Muscle of back (tissue), 13 donors: ENCODE measurements at places on chromosomes 11 and 22.

GRCh38 chr22:46165977-46166376, 15.7 kb downstream of the PPARA start:
- DNase-seq = no peak

DNA sequence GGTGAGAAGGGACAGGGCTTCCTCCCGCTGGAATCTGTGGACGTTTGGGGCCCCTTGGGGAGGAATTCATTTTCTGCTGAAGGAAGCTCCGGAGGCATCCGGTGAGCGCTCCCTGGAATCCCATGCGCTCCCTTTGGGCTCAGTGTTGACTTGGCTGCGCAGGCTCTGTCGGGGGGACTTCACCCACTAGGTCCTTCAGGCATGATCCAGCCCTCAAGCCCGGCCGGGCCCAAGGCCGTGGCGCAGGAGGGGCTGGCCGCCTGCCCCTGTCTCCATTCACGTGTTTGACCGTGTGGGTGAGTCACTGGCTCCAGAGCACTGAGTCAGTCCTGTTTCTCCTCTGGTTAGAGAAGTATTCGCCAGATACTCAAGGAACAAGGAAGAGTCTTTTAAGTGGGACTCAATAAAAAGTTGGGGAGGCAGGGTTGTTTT, 1.4 kb downstream of the CTTN start:
- DNase-seq = peak; percentile 73

DNA sequence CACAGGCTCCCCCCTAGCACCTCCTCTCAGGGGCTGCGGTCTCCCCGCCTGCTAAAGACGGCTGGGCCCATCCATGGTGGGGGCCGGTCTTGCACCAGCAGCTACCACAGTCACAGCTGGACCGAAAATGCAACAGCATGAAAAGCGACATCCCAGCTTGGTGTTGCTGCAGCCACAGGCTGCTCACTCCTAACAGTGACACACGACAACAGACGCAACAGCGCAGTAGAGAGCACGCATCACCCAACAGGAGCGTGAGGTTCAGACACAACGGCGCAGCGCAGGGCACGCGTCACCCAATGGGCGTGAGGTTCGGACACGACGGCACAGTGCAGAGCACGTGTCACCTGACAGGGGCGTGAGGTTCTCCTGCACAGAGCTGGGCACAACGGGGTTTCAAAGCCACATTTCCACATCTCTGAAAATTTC, 24.1 kb downstream of the TOLLIP start:
- DNase-seq = no peak

DNA sequence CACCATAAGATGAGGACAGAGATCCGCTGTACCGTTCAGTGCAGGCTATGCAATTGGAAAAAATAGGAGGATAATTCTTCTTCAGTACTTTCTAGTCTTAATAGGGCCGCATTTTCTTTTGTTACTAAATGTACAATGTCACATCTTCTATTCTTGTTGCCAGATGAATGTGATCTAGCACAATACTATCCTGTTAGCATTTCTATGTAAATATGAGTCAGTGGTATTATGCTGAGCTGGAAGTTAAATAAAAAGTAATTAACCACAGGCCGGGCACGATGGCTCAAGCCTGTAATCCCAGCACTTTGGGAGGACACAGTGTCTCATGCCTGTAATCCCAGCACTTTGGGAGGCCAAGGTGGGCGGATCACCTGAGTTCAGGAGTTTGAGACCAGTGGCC, 24.4 kb upstream of the BIRC3 start:
- DNase-seq = no peak

DNA sequence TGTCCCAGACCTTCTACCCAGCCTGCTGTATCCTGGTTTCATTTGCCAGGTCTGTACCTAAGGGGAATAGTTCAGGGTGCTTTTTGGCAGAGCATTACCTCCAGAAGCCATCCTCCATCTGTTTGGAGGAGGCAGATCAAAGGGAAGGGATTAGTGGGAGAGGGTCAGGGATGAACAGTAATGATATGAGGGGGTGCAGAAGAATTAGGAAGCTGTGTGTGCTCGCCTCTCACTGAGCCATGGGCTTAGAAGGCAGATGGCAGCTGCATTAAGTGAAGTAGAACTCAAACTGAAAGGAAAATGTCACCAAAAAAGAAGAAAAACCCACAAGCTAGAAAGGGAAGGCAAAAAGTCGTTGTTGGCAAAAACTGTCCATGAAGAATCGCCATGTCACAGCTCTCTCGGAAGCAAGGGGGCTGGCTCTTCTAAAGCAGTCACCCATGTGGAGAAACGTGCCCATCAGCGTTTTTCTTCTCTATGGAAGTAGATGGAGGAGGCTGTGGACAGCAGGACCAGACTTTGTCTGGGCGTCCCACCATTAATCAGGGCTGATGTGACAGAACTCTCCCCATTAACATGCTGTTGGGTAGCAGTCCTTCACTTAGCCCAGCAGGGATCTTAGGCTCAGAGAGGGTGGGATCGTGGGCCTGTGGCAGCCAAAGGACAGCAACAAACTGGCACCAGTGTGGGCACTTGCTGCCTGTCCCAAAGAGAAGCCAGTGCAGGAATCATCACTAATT, 46.8 kb downstream of the CEP164 start:
- DNase-seq = no peak

GRCh38 chr22:28992565-28993356, 68.9 kb downstream of the C22orf31 start:
- no peak for DNase-seq

- DNase-seq = no peak
Observed at GRCh38 chr22:17245341-17245740, 26.1 kb upstream of the ADA2 start.

- DNase-seq = no peak
Observed at GRCh38 chr11:9385327-9385899, 961 bp downstream of the IPO7 start.

GRCh38 chr11:122659676-122660554, 4.4 kb downstream of the UBASH3B start:
- DNase-seq = no peak

DNA sequence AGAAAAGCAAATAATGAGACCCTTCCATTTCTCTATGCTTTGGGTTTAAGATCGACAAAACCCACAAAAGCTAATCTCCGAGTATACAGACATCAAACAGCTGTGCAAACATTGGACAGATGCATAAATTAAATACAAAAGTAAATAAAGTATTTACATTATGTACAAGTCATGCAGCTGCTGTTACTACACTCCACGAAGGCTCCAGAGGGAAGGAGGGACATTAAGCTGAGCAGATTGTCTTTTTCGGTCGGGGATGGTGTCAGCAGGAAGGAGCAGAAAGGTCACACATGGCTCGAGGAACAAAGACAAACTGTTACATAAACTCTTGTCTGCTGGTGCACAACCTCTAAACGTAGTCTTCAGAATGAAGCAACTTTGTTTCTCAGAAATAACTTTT, 88.8 kb upstream of the BARX2 start:
- no peak for DNase-seq

DNA sequence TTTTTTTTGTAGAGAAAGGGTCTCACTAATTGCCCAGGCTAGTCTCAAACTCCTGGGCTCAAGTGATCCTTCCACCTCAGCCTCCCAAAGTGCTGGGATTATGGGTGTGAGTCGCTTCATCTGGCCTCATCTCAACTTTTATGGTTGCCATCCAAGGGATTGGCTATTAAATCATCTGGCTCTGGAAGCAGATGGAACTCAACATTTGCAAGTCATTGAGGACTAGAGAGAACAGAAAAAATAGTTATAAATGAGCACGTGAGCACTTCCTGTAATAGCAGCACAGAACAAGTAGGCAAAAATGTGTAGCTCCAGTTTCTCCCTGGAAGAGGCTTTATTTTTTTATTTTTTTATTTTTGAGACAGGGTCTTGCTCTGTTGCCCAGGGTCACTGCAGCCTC, 22.3 kb upstream of the PATL1 start:
- DNase-seq = no peak

DNA sequence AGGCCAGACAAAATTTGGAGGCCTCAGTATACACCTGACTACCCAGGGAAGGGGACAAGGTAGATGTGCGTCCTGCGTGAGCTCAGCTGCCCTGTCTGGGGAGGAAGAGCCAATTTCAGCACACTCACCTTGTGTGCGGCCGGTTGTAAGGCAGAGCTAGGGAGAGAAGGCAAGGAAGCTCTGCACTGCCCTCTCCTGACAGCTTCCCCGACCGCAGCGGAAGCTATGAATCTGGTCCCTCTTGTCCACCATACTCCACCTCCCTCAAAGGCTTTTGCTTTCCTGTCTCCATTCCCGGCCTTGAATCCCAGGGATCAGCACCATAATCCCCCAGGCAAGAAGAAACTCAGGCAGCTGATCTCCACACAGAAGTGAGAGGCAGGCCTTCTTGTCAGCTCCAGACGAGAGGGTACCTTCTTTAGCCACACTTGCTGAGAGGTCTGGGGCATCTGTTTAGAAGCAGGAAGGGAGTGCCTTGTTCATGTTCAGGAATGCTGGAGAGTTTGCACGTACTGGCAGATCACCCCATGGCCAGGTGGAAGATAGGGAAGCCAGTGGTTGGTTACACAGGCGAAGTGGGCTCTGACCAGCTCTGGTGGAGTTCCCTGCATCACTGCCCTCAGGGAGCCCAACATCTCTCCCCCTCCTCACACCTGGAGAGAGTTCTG, 62.5 kb downstream of the FEZ1 start:
- DNase-seq = peak; percentile 60

- DNase-seq = no peak
Observed at GRCh38 chr22:38973289-38974169, 8.6 kb upstream of the APOBEC3B start.

GRCh38 chr11:15266999-15267398, 152.3 kb downstream of the INSC start:
- DNase-seq = no peak

- DNase-seq = no peak
Observed at GRCh38 chr11:2446590-2447252, 1.9 kb downstream of the KCNQ1 start.

GRCh38 chr22:43670513-43670912, 141.6 kb downstream of the EFCAB6 start:
- DNase-seq = no peak

DNA sequence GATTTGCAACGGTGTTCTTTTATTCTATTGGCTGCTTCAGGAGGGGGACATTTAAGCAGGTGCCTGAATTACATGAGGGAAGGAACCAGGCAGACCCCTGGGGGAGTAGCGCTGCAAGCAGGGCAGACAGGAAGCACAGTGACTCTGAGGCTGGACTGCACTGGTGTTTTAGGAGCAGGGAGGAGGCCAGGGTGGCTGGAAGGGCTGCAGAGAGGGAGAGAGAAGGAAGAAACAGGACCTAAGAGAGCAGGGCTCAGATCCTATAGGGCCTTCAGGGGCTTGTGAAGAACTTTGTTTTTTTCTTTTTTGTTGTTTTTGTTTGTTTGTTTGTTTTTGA, 62.5 kb upstream of the SORL1-AS1 start:
- DNase-seq = no peak

DNA sequence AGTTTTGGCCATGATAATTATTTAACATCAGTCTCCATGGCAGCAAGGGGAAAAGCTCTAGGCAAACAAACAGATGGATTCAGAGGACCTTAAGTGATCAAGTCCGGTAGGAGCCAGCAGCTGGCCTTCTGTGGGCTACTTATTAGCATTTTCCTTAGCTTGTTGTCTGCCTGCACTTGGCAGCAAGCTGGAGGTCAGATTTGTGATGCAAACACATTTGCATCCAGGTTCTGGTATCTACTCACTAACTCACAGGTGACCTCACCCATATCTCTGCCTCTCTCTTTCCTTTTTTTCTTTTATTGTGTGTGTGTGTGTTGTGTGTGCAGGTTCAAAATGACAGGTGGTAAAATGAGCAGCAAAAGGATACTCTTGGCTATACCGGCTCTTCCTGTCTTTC, 32.3 kb downstream of the ARHGAP42 start:
- peak; percentile 65 for DNase-seq

GRCh38 chr11:102487214-102487613, 34.6 kb upstream of the TMEM123 start:
- DNase-seq = no peak

DNA sequence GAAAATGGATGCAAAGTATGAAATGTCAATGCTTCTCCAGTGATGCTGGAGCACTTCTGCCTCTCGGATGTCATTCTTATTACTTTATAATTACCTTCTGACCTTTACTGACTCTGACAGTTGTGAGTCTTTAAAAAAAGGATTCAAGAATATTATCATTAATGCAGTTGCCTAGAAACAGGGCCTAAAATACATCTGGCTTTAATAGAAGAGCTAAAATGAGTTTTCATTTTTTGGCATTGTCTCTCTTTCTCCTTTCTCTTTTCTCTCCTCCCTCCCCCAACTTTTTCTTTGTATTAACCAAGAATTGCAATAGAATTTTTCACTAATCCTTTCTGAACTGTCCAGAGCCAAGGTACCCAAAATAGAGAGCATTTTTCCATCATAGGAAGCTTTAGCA, 45.9 kb downstream of the FDX1 start:
- peak; percentile 49 for DNase-seq

DNA sequence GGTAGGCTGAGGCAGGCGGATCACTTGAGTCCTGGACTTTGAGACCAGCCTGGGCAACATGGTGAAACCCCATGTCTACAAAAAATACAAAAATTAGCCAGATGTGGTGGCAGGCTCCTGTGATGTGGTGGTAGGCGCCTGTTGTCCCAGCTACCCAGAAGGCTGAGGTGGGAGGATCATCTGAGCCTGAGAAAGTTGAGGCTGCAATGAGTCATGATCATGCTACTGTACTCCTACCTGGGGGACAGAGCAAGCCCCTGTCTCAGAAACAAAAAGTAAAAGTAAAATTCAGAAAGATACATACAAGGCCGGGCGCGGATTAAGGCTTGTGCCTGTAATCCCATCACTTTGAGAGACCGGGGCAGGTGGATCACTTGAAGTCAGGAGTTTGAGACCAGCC, 6.3 kb downstream of the LDHAL6A start:
- DNase-seq = no peak

GRCh38 chr11:118277312-118277711, 13.2 kb upstream of the MPZL2 start:
- no peak for DNase-seq

DNA sequence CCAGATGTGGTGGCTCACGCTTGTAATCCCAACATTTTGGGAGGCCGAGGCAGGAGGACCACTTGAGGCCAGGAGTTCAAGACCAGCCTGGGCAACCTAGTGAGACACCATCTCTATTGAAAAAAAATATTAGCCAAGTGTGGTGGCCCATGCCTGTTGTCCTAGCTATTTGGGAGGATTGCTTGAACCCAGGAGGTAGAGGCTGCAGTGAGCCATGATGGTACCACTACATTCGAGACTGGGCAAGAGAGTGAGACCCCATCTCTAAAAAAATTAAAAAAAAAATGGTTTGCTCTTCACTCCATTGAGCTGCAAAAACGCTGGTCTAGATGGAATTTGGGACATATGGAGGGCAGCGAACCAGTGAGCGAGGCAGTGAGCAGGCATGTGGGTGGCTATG, 21.6 kb upstream of the SOX10 start:
- no peak for DNase-seq

- DNase-seq = no peak
Observed at GRCh38 chr11:2089536-2090165, 49.5 kb downstream of the IGF2 start.

DNA sequence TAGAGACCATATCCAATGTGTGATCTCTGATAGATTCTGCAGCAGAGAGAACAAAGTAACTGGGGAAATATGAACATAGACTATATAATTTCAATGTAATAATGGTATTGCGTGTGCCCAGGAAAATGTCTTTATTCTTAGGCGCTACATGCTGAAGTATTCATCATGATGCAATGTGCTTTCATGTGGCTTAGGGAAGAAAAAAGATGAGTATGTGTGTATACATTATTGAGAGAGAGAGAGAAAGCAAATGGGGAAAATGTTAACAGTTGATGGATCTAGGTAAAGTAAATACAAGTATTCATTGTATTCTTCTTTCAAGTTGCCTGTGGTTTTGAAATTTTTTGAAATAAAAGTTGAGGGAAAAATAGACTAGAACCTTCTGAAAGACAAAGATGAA, 10.3 kb downstream of the CADM1 start:
- DNase-seq = no peak
